ENCODE measurements at places on chromosomes 2 and 18.

DNA sequence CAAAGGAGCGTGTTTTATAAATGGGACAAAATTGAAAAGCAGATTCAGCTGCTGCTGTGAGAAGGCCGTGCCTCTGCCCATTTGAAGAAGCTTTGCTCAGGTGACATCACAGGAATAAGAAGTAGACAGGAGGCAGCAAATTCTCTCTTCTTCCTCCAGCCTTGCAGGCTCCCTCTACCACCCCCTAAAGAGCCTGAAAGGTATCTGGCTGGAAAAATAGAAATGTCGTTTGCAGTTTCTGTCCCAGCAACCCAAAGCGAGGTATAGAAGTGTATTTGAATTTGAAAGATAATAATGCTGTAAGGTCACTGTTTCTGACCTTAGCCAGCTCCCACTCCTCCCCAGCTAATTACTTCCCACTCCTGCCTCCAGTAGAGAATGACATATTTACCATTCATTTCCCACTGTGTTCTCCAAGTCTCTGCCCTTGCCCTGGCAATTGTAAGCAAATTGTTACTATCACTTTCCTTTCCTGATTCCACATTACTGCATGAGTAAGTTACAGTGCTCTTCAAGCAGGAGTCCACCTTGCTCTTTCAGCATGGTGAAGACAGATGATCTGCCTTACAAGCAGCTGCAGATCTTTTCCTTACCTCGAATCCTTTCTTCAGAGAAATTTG, 56.8 kb upstream of the RASGRP3 start:
- DNase-seq, result no peak

GRCh38 chr2:111066062-111066593, 54.6 kb upstream of the BCL2L11 start:
- DNase-seq, result no peak

- no peak for DNase-seq
Observed at GRCh38 chr18:3238742-3239141, 8.9 kb upstream of the MYL12A start.

- DNase-seq, result no peak
Observed at GRCh38 chr2:114968748-114969400, 526.4 kb downstream of the DPP10 start.

- DNase-seq, result no peak
Observed at GRCh38 chr2:234339011-234339410, 157.9 kb downstream of the ARL4C start.

- no peak for DNase-seq
Observed at GRCh38 chr18:37403100-37403781, 162.4 kb downstream of the CELF4 start.

GRCh38 chr2:121746071-121746578, 9.3 kb upstream of the TSN start:
- no peak for DNase-seq

DNA sequence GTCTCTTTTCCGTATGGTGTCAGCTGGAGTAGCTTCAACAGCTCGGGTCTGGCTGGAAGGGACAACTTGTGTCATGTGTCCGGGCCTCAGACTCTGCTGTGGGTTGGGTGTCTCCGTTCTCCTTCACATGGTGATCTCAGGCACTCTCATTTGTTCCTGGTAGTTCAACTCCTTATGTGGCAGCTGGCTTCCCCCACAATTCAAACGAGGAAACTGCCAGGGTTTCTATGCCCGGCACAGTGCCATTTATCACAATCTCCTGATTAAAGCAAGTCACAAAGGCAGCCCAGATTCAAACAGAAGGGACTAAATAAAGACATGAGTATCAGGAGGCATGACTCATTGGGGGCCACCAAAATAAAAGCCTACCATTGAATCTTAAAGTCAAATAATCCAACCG, 22.7 kb downstream of the MRO start:
- no peak for DNase-seq

DNA sequence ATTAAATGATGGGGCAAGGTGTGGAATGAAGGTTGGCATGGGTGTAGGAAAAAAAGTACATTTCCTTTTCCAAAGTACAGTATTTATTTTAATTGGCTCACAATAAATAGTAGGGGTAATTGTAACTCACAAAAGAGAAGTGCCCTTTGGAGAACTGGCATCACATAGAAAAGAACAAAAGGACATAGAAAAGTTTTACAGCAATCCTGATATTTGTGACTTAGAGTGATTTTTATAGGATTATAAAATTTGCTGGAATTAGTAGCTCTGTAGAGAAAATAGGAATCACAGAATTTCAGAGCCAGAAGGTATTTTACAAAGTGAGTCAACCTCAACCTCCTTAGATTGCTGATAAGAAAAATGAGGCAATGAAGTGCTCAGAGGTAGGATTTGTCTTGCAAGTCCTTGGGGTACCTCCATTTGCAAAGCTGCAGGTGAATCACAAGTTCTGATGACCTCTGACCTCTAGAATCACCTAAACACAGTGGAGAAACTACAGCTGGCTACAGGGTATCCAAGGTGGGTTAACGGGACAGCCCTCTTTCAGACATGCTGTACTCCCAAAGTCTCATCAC, 133.6 kb downstream of the SOCS6 start:
- DNase-seq, result no peak

- no peak for DNase-seq
Observed at GRCh38 chr2:23296691-23297090, 88.3 kb upstream of the KLHL29 start.
